ENCODE measurements at places on chromosomes 7 and 10. TPM values are rescaled to one million over a fixed set of nuclear protein-coding genes. Genes with fewer than 3 reads are reported as not detected.

DNA sequence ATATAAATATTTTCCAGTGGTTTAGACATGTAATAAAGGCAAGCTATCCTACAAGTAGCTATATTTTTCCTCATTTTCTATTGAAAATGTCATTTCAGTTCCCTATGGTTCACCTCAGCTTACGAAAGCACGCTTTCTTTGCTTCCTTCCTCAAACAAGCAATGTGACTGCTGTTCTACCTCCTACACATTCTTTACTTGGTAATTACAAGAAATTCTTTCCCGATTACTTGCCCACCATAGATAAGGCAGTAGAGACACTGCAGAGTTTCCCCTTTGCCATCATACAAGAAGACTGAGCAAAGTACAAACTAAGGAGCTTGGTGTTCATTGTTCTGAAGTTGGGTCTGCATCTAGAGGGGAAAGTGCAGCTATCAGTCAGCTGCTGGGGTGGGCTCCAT lies 249.4 kb downstream of the CRPPA start:
- H3K4me1 ChIP-seq: no peaks in the 10 kb centered on the region
- no peak for DNase-seq
- no peak overlapping the region for H3K27ac ChIP-seq

- no peaks in the 10 kb centered on the region for H3K27me3 ChIP-seq
- no peaks in the 10 kb centered on the region for H3K36me3 ChIP-seq
- H3K4me3 ChIP-seq: no peak overlapping the region
- DNase-seq: no peak
- no peak overlapping the region for H3K27ac ChIP-seq
Observed at GRCh38 chr10:125208854-125209565, 48.6 kb upstream of the CTBP2 start.

DNA sequence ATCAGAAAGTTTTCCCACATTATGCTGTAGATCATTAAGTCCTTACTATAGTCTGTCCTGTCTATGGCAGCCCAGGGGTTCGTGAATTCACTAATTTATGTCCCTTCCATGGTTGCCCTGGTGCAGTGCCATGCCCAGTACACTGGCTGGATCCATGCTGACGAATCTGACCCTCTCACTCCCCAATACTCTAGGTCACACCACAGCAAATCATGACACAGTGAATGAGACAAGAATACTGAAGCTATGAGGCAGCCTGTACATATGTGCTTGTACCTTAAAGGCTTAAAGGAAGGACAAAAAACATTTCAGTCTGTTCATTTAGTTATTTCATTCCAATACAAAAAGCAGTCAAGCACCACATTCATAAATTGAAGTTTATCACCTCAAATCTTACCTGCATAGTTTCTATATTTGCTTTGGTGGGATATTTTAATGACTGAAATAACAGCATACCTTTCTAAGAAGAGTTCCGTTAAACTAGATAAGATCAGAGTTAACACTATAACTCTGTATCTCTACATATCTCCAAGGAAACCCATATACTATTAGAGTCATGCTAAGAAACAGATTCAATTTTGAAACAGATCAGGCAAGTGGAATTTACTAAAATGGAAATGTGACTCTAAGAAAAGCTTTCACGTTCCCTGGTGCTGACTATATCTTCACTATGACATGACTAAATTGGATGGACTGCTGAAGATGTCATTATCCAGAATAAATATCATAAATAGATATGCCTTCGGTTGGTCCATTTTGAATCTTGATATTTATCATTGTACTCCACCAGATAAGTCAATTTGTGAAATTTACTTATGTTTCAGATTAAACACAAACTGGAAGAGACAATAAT lies 36.7 kb downstream of the OSBPL3 start:
- H3K4me1 ChIP-seq: no peaks in the 10 kb centered on the region
- DNase-seq: no peak
- no peaks in the 10 kb centered on the region for H3K36me3 ChIP-seq

GRCh38 chr7:158676906-158677305 lies 27.7 kb downstream of the NCAPG2 start:
- no peak overlapping the region for H3K27ac ChIP-seq
- H3K4me1 ChIP-seq: no peaks in the 10 kb centered on the region
- DNase-seq: no peak
- H3K36me3 ChIP-seq: no peaks in the 10 kb centered on the region
- no peaks in the 10 kb centered on the region for H3K27me3 ChIP-seq

- no peaks in the 10 kb centered on the region for H3K36me3 ChIP-seq
- no peak overlapping the region for H3K27ac ChIP-seq
- no peak overlapping the region for H3K4me3 ChIP-seq
- no peaks in the 10 kb centered on the region for H3K27me3 ChIP-seq
Observed at GRCh38 chr10:131738396-131738735, 162.4 kb upstream of the PPP2R2D start.

- peaks cover 7% of the 10 kb centered on the region for H3K36me3 ChIP-seq
- H3K27ac ChIP-seq: no peak overlapping the region
- H3K4me3 ChIP-seq: no peak overlapping the region
- DNase-seq: no peak
Observed at GRCh38 chr7:151351027-151351426, 9.4 kb downstream of the NUB1 start.

DNA sequence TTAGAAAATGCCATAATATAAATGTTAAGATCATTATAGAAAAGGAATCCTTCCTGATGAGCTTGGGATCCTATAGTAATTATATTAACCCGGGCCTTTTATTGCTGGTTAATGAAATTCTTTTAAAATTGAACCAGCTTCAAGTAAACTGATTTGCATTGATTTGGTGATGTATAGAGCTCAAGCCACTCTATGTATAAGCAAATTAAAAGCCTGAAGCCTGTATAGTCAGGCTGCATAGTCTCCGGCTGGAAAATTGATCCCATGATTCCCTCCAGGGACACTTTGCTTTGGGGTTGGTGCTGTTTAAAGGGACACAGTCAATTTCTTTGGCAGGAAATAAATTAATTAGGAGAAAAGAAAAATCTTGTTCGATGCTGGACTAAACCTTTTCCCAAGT lies 199.1 kb downstream of the HERPUD2 start:
- no peak for DNase-seq
- no peaks in the 10 kb centered on the region for H3K4me1 ChIP-seq
- no peak overlapping the region for H3K4me3 ChIP-seq
- H3K27ac ChIP-seq: no peak overlapping the region

DNA sequence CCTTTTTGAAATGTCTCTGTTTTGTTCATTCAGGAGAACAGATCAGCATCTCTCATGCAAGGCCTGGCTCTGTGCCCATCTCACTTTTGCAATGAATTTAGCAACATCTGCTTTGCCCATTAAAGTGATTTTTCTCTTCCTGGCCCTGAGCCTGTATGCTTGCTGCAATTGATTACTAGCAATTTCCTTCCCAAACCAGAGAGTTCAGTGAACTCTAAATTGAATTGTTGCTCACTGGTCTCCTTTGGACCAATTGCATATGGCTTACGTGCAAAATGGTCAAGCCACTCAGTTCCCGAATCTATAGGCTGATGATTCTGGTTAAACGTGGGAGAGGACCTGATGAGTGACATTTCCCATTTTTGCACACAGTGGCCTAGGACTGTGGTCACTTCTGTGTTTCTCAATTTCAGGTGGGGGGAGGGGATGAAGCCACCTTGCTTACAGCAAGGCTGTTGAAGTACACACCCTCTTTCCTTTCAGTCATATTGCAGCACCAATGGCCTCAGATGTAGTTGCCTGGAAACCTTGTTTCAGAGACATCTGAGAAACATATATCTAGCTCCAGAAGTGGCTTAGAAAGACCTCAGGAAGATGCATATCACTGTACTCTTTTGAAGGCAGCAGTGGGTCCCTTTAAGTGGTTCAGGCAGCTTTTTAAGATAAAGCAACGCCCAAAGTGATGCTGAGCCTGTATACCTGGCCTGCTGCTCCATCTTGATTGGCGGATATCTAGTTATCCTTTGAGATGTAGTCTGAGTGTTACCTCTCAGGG lies 201.4 kb downstream of the PTEN start:
- H3K4me3 ChIP-seq: no peak overlapping the region
- DNase-seq: peak; percentile 70
- H3K27ac ChIP-seq: no peak overlapping the region
- no peaks in the 10 kb centered on the region for H3K36me3 ChIP-seq

GNAT3 gene
- total RNA-seq: not detected

ZNF438 gene
- total RNA-seq: 16.5 TPM

KCNMA1 gene
- total RNA-seq: 163 TPM

CDHR1 gene
- total RNA-seq: 0.32 TPM

All from aorta (tissue), 5 donors.